NCI-H1048 (cell line): ENCODE measurements at places on chromosomes 12 and 14.

DNA sequence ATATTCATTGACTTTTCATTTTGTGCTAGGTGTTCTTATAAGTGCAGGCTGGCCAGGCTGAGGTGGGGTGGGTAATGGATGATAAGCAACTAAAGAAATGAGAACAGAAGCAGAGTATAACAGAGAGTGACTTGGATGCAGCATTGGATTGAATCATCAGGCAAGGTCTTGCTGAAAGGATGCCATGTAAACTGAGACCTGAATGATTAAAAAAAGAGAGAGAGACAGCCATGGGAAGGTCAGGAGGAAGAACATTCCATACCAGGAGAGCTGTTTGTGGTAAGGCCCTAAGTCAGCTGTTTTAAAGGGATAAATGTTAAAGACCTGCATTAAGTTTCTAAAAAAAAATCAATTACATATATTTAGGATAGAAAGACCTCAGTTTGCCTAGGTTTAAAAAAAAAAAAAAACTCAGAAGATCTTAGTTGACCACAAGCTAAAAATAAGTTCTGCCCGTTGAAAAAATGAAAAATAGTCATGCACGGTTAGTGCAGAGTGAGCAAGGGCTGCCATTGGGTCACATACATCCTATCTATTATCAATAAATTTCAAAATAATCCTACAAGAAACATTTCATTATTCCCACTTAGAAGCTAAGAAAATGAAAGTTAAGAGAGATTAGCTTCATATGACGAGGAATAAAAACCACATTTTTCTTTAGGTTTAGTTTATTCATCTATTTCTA is 37.2 kb downstream of the IFNG start:
- DNase-seq, result no peak

DNA sequence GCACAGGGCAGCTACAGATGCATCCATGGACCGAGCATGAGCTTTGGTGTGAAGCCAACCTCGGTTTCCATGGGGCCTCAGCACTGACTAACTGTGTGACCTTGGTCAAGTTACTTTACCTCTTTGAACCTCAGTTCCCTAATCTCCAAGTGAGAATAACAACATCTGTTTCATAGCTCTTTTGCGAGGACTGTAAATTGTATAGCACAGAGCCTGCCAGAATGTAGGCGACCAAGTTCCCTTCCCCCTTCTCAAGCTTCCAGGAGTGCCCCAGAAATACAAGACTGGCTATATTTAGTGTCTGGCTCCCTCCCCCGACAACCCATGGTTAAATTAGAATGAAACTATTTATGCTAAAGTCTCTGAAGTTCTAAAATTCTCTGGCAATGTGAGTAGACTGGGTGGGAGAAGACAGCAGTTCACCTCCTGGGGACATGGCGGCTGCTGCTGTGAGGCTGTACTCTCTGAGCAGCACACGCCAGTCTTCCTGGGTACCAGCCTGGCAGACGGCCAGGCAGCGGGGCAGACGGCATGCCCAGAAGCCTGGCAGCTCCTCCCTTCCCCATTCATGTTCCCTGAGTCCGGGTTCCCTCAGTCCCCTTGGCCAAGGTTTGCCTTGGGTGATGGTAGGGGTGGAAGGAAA is 22.0 kb upstream of the TMED10 start:
- no peak for DNase-seq

- no peak for DNase-seq
These were observed 92.9 kb downstream of the ERC1 start for GRCh38 chr12:1083889-1084262.

DNA sequence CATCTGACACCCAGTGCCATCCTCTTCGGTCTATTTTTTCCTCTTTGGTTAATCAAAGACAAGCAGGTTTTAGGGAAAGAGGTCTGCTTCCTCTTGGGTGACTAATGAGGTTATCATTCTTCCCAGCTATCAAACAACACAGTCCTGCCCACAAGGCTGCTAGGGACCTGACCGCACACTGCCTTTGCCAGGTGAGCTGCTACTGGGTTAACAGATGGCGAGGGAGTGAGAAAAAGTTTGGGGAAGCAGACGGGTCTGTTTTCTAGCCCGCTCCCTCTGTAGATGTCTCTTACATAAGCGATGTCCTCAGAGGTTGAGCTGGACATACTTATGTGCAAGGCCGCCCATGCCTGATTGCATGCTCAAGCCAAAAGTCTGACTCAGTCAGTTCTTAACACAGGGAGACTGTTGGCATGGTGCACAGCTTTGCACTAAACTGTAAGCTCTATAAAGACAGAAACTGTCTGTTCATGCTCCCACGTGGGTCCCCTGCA is 94.1 kb downstream of the SLC15A4 start:
- no peak for DNase-seq

DNA sequence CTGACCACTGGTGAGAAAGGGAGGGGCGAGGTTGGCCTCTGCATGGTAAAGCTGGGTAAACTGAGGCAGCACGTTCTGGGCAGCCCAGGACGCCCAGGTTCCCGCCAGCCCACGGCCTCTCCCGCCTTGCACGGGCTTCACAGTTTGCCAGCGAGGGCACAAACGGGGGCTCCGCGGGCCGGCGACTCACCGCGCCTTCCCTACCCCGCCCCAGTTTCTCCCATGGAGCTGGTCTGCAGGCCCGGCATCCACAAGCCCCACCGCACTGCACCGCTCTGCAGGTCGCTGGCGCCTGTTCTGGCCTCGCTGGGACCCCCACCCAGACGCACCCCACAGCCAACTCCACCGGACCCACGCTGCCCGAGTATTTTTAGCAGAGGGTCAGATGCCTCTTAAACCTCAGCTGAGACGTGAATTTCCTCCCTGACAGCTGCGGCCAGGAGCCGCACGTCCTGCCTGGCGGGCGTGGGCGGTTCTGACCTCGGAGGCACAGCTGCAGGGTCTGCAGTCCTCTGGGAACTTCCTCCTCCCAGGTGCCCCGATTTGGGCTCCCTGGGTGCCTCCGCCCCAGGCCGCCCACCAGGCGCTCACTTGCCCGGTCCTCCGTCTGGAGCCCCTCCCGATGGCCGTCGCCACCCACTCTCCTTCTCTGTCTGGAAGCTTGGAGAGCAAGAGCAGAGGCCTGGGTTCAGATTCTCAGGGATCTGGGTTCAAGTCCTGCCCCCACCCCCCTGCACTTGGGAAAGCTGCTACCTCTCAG is 29.5 kb upstream of the INF2 start:
- no peak for DNase-seq

- no peak for DNase-seq
These were observed at the start of gene LRP1-AS for GRCh38 chr12:57146961-57147944. TSS of gene LRP1-AS (minus strand) at chr12:57147619.

DNA sequence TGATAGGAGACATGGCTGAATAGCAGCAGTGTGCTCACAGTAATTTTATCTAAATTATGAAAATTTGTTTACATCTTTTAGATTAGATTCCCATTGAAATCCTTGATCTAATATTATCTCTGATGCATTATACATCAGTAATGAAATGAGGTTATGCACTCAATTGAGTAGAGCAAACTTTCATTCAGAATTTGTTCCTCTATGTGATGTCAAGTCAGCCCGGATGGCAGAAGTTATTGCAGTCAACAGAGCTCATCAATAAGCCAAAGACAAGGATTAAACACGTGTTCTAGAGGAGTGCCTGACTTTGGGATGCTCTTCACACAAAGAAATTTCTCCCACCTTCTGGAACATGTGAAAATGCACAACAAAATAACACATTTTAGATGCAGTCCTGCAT is 688.8 kb downstream of the TMEM121 start:
- no peak for DNase-seq

GRCh38 chr12:49000346-49000745 is 1.2 kb upstream of the DDN start:
- DNase-seq, result no peak

DNA sequence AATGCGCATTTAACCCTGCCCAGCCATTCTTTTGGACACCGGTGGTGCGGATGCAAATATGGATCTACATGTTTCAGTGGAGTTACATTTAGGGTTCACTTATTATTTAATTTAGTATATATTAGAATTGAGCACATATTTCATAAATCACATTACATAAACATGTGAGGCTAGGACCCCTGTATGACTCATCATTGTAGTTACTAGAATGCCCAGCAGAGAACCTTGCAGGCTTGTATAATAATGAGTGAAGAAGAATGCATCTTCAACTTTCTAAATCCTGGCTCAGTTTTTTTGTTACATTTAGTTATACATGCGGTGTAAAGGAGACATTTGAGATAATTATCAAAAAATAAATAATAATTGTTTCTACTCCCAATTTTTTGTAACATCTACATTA is 369.0 kb downstream of the ATP23 start:
- no peak for DNase-seq

GRCh38 chr12:104736307-104736706 is 221.8 kb downstream of the SLC41A2 start:
- DNase-seq, result no peak

DNA sequence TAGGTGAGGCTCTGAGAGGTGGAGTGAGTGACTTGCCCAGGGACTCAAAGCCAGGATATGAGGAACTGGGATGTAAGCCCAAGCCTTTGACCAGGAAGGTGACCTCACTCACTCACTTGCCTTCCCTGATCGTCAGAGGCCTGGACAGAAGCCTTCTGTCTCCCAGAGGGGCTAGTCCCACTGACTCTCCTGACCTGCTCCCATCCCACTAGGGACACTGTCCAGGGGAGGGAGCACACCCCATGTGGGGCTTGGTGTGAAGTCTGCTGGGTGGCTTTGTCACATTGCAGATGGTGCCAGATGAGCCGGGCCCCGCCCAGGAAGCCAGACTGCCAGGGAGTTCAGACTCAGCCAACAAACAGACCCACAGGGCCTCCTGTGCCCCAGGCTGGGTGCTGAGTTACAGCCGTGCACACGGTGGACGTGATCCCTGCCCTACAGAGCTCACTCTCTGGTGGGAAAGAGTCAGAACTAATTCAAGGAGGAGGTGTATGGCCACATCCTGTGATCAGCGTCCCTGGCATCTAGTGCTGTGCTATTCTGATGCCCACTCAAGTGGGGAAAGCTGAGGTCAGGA is 28.3 kb downstream of the MMAB start:
- DNase-seq, result no peak
